T-helper 22 cell (primary cell): ENCODE measurements at places on chromosomes 12 and 14.

- no peak for DNase-seq
Observed at GRCh38 chr12:8047842-8048241, 15.3 kb downstream of the FOXJ2 start.

DNA sequence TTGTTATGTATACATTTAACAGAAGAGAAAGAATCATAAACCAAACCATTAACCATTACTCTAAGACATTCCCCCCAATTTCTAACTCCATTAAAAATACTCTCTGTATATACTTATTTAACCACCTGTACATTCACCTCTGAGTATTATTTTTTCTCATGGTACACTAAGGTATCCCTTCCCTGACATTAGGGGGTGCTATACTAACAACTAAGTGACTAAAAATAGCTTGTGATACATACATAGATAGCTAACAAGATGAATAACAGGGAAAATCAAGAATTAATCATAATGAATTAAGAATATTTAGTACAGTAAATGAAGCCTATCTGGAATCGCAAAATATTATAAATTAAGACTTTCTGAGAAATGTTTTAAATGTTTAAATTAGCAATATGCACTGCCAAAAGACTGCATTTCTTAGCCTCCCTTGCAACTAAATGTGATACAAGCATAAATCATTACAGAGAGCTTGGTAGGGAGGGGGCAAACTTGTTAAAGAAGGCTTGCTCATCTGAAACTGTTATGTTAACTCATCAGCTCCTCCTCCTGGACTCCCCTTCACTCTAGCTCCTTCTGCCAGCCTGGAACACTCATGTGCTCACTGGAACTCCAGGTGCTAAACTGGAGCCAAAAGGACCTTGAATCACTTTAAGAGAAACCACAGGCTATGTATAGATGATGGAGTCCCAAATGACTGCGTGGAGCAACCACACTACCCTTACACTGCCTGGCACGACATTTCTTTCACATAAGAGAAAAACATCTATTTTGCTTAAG lies 14.9 kb downstream of the C2CD5 start:
- no peak for DNase-seq

DNA sequence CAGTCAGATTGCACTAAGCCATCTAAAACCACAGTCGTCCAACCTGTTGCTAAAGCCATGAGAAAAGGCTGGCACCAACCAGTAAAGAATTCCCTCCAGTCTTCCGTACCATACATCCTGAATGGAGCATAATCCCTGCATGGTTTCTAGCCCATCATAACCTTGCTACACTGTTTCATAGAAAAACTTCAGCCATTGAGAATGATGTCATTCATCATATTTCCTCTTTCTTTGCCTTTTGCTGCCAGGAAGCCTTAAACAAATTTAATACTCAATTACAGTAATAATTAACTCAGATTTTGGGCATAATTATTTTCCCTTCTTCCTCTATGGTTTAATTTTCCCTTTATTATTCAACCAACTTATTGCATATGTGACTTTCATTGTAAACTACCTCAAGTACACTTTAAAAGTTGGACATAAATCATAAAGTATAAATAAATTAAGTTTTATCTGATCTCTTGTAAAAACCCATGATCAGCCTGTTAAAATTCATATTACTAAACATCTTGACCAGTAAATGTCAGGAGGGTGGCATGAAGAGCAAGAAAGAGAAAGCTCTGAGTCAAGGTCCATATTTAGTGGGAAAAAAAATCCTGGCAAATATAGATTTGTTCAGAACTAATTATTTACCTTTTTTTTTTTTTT lies 264.7 kb downstream of the ZFP36L1 start:
- DNase-seq = no peak

DNA sequence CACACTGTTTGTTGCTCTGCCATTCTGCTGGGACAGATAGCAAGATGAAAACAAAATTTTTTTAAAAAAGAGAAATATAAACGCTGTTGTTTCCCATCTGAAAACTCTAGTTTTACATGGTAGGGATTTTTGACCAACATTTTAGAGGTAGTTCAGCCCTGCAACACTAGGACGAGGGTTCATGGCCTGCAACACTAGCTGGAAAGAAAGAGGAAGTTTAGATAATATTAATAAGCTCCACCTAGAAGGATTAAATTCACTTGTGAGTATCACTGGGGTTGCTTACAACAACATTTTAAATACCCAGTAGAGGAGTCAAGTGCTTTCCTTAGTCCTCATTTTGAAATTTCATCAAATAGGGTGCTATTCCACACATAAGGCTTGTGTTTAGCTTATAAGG lies 68.2 kb downstream of the SRGAP1 start:
- DNase-seq = no peak

- DNase-seq = no peak
Observed at GRCh38 chr12:73187765-73188164, 915.6 kb downstream of the TRHDE start.

DNA sequence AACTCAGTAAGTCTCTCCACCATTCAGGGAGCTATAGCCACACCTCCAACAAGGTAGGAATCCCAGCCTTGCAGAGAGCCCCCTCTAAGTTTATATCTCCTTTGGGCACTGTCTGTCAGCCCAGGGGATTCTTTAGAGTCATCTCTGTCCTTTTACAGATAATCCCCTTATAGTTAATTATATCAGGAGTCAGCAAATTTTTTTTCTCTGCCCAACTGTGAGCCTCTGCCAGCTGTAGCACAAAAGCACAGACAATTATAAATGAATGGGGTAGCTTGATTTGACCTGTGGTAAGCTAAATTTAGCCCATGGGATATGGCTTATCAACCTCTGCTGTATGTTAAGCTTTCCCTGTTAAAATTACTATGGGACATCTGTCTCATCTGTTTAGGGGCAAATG lies 8.3 kb downstream of the CEP128 start:
- DNase-seq = no peak

DNA sequence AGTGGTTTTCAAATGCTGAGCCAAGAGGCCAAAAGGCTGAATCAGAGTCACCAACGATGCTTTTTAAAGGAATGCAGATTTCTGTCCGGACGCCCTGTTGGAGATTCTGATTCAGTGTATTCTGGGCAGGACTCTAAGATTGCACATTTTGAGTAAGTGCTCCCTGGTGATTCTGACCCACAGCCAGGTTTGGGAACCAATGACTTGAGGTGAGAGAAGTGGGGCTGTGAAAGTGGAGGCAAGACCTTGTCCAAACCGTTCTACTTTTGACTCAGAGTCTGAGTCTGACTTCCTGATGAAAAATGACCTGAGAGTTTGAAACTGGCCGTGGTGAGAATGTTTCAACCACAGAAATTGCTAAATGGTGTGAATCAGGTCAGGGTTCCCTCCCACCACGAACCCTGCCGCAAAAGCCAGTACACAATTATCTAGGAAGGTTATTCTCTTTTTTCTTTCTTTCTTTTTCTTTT lies 90.2 kb downstream of the NTN4 start:
- no peak for DNase-seq

DNA sequence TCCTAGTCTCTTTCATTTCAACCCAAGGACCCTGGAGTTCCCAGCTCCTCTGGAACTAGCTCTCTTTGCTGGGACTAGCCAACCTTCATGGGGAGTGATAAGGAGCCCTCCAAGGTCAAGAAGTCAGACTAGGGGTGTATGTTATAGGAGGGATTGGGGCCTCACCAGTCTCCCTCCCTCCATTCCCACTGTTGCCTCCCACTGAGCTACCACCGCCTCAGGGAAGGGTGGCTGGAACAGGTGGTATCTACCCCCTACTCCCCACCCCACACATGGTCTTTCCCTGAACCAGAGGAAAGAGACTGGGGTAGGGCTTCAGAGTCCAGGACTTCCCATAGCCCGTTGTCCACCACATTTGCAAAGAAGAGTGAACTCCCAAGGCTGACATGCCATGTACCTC lies 2.4 kb downstream of the ERBB3 start:
- no peak for DNase-seq

- no peak for DNase-seq
Observed at GRCh38 chr14:85762526-85762925, 232.6 kb downstream of the FLRT2 start.

DNA sequence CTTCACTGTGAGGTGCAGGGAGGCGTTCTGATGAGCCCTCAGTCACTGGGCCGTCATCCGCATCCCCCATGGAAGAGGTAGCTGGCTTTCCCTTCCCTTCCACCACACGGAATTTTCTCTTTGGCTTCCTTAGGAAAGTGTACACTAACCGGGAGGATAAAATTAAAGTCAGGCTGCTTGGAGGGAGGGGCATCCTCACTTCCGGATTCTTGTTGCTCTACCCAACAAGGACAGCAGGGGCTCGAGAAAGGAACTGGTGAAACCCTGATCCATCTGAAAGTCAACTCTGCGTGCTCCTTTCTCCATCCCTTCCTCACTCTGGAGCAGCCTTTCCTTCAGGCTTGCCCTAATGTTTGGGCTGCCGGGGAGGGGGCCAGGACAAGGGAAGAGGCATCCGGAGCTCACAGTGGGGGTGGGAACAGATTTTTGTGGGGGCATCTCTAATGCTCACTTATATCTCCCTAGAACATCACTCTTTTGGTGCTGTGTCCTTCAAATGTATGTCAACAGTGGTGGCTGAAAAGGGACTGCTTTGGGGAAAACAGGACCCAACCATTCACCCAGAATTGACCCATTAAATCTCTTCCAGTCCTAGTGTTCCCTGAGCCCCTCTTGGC lies 101.4 kb upstream of the FKBP4 start:
- DNase-seq = no peak

GRCh38 chr12:42196723-42197603 lies 41.1 kb downstream of the YAF2 start:
- DNase-seq = no peak

DNA sequence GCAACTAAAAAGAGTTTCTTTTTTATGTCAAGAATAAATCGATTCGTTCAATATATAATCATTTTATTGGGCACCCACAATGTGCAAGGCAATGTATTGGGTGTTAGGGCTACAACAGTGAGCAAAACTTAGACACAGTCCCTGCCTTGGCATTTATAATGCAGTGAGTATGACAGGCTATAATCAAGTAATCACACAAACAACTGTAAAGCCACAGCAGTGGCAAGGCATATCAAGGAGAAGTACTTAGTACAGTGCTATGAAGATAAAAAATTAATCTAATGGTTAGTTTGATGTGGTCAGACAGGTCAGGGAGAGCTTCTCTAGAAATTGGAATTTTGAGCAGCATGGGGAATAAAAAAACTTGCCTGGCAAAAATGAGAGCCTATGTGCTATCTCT lies 39.5 kb upstream of the OTOGL start:
- DNase-seq = no peak
